NCI-H1694 treated with DMSO at 0.1 percent for 48 hours (cell line): ENCODE measurements at places on chromosomes 16 and 17.

DNA sequence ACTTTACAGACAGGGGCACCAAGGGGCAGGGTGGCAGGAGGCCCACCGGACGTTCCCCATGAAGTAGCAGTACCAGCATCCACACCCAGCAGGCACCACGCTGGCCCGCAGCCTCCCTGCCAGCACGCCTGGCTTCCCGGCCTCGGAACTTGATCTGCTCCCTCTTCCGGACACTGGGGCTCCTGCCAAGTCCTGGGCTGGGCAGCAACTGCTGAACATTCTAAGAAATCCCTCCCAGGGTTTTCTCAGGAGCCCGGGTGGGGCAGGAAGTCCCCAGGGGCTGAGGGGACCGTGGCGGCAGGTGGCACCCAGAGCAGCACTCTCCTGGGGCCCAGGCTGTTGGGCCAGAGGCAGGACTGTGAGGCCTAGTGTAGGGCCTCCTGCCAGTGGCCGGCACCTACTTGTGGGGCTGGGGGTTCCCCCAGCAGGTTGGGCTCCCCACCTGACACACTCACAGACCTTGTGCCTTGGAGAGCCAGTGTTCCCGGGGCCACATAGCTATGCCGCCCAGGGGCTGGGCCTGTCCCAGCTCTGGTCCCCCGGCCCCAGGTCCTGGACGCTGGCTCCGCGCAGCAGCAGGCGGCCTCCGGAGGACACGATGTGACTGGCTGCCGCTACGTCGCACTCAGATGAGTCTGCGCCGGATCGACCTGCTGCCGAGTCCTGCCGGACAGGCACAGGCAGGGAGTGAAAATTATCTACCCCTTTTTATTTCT lies 86.2 kb upstream of the CBX4 start:
- no peak for DNase-seq

- DNase-seq = peak; percentile 7
Observed at GRCh38 chr16:58299757-58300349, 5.0 kb upstream of the PRSS54 start.

- DNase-seq = no peak
Observed at GRCh38 chr17:17226451-17227265, 10.3 kb downstream of the FLCN start.

DNA sequence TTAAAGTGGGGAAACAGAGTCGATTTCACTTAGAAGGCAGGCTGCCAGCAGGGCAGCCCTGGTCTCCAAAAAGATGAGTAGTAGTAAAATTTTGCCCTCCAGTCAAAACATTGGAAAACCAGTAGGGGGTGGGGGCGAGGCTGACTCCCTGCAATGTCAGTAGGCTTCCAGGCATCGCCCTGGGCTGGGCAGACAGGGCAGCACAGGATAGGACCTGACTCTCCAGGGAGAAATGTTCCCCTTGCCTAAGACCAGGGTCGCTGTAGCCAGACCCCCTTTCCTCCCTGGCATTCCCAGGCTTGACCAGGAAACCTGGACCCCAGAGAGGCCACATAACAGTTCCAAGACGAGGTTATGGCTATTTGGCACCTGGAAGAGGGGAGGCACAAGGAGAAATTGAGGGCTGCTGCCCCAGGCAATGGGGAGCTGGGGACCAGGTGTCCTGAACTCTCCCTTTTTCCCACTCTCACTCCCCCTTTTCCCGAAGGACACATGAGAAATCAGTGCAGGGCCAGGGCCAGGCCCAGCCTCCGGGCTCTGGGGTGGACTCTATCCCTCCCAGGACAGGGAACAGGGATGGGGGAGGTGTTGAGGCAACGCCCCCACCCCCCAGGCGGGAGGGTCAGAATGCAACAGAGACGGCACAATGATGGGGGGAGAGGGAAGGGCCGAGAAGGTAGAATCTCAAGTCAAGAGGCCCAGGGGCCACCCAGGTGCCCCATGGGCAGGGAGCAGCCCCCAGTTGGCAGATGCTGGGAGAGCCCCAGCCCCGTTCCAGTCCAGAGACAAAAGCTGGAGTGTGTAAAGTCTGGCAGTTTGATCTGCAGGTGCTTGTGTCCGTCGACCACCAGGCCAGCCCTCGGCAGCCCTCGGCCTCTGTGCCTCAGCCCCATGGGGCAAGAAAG lies 4.5 kb upstream of the SAMD14 start:
- no peak for DNase-seq

GRCh38 chr16:89529097-89529496 lies 20.9 kb downstream of the SPG7 start:
- DNase-seq = no peak

GRCh38 chr17:34265711-34266110 lies 4.3 kb upstream of the CCL7 start:
- DNase-seq = no peak

- DNase-seq = peak; percentile 78
Observed at GRCh38 chr17:34637548-34638525, 58.5 kb downstream of the TMEM132E start.

DNA sequence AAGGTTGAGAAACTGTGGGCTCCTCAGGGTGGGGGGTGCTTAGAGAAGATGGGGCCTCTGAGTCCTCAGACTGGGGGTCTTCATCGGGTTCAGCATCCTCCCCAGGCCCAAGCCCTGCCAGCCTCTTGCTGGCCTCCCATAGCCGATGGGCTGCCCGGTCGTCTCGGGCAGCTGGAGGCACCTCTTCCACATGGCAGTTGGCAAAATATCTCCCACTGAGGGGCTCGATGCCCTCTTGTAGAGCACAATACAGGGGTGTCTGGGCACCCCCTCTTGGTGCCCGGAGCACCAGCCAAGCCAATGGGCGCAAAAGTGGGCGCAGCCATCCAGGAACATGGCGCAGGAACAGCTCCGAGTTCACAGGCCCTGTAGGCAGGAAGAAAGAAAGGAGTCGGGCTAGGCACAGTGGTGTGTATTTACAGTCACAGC lies 1.0 kb upstream of the FLOT2 start:
- no peak for DNase-seq
